ENCODE measurements at places on chromosomes 5 and 9.

DNA sequence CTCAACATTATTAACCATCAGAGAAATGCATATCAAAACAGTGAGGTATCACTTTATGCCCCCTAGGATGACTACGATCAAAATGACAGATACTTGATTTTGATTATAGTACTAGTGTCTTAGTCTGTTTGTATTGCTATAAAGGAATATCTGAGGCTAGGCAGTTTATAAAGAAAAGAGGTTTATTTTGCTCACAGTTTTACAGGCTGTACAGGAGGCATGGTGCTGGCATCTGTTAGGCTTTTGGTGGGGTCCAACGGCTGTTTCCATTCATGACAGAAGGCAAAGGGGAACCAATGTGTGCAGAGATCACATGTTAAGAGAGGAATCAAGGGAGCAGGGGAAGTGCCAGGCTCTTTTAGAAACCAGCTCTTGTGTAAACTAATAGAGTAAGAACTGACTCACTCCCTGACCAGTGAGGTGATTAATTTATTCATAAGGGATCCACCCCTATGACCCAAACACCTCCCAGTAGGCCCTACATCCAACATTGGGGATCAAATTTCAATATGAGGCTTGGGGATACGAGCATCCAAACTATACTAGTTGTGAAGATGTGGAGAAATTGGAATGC, 16.0 kb upstream of the AFF4 start:
- no peak for DNase-seq

DNA sequence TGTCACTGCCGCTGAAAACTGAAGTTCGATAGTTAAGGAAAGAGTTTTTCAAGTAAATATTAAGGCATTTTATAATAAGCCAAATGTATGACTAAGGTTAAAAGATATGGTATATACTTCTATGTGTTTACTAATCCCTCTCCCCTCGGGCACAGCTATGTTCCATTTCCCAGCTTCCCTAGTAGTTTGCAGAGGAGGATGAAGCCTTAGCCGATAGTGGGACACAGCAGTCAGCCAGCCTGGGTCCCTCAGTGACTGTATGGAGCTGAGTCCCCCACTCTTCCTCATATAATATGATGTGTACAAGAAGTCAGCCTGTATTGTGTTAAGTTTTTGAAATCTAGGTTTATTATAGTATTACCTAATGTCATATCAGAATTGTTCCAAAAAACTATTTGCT, 55.8 kb downstream of the PARP8 start:
- no peak for DNase-seq

DNA sequence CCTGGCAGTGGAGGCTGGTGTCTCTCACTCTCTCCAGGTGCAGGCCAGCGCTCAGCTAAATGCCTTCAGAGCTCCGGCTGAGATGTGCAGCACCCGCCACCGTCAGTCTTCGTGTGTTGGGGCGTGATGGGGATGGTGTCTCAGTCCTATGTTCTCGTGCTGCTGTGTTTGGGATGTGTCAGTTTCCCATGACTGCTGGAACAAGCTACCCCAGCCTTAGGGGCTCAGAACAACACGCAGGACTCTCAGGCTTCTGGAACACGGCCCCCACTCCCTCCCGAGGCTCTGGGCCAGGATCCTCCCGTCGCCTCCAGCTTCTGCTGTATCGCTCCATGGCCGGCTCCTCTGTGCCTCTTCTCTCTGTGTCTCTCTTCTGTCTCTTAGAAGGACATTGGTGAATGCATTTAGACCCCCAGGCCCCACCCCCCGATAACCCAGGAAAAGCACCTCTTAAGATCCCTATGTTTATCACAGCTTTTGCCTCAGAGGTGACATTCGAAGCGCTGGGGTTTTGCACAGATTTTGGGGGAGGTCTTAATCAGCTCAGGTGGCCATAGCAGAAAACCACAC, 9.6 kb upstream of the CEP72 start:
- DNase-seq, result no peak

DNA sequence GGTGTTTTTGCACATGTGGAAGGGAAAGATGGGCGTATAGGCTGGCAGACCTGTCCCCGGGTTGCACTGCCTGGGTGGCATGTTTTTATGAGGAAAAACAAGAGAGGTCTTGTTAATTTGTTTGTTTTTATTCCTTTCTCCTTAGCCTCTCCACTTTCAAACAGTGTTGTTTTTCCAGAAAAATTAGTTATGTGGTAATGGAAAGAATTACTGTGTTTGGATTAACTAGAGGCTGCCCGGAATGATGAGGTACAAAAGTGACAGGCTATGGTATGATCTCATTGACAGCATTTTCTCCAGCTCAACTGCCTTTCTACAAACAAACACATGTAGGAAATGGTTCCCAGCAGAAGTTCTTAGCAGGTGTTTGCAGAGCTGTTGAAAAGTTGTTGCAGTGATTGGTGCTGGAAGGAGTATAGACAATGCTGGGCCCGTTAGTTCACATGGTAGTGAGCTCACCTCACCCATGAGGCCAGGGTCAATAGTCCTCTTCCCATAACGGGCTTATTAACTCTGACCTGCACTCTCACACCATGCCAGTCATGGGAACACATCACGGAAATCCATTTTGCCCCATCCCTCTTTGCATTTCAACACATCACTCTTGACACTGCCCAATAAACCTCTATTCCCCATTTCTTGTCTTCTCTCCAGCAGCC, 111.3 kb upstream of the SAP30L start:
- no peak for DNase-seq

- DNase-seq, result no peak
These were observed 332.4 kb upstream of the CD180 start for GRCh38 chr5:67528953-67529352.

DNA sequence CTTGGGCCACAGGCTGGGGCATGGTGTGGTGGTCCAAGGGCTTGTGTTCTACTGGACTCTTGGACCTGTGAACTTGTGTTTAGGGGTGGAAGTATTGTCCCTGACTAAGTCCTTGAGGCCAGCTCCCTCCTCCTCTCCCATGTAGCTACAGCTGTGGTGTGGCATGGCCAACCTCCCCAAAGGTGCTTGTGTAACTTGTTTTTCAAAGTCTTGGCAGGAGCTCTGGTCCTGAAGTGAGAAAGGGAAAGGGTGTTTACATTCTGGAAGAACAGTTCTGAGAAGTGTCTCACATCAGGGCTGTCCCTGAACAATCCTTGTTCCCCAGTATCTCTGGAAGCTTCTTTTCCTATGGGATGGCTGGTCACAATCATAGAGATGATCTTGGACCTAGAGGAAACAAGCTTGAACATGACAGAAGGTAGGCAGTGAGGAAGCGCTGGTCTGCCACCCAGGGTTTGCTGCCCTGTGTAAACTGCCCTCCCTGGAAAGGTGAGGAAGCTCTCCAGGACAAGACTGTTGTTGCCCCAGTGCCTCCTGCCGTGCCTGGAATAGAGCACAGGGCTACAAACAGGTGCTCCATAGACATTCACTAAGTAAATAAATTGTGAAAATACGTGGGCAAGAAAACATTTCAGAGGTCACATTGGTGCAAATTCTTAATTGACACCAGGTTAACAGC, 64.6 kb upstream of the KLF9 start:
- DNase-seq, result no peak

Data from cerebellar nuclear complex (tissue), 1 donor.